GM23248 (cell line): ENCODE measurements at places on chromosomes 3 and 15. TPM values are rescaled to one million over a fixed set of nuclear protein-coding genes. Genes with fewer than 3 reads are reported as not detected.

- H3K36me3 ChIP-seq: no peaks in the 10 kb centered on the region
- H3K4me3 ChIP-seq: no peak overlapping the region
- no peaks in the 10 kb centered on the region for H3K4me1 ChIP-seq
- DNase-seq: no peak
- H3K27ac ChIP-seq: no peak overlapping the region
- peaks cover 46% of the 10 kb centered on the region for H3K27me3 ChIP-seq
These were observed 11.2 kb upstream of the TGM5 start for GRCh38 chr15:43277901-43278300.

- no peaks in the 10 kb centered on the region for H3K4me1 ChIP-seq
- 0 out of 2 replicates have a peak, but pooled peaks cover 9% of the 10 kb centered on the region for H3K36me3 ChIP-seq
- no peak overlapping the region for H3K27ac ChIP-seq
- no peak for DNase-seq
- no peak overlapping the region for H3K4me3 ChIP-seq
- no peaks in the 10 kb centered on the region for H3K27me3 ChIP-seq
These were observed 8.7 kb downstream of the SPCS1 start for GRCh38 chr3:52714335-52715302.

- DNase-seq: peak; percentile 64
- H3K27me3 ChIP-seq: no peaks in the 10 kb centered on the region
- H3K27ac ChIP-seq: no peak overlapping the region; the same call in 1 of the 2 replicates
- peaks cover 14% of the 10 kb centered on the region for H3K4me1 ChIP-seq
- no peaks in the 10 kb centered on the region for H3K36me3 ChIP-seq
These were observed 28.1 kb downstream of the RPSA start for GRCh38 chr3:39434574-39434973.

DNA sequence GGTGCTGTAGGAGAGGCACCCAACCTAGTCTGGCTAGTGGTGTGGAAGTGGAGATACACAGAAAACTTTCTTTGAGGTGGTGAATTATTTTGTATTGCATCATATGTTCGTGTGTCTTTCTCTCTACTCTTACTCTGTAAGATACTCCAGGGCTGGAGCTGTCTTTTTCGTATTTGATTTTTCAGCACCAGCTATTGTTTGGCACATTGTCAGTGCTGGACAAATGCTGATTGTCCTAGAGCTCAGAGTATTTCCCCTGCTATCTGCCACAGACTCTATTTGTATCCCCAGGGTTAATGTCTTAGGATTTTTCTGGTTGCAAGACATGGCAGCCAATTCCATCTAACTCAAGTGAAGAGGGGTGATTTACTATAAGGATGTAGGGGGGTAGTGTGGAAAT is 110.5 kb downstream of the SAMMSON start:
- H3K4me3 ChIP-seq: no peak overlapping the region
- no peaks in the 10 kb centered on the region for H3K27me3 ChIP-seq
- no peaks in the 10 kb centered on the region for H3K36me3 ChIP-seq
- H3K4me1 ChIP-seq: no peaks in the 10 kb centered on the region
- H3K27ac ChIP-seq: no peak overlapping the region

GRCh38 chr3:10160925-10161324 is 3.8 kb upstream of the IRAK2 start:
- H3K4me3 ChIP-seq: no peak overlapping the region
- H3K27me3 ChIP-seq: no peaks in the 10 kb centered on the region
- H3K4me1 ChIP-seq: peaks cover 8% of the 10 kb centered on the region
- no peaks in the 10 kb centered on the region for H3K36me3 ChIP-seq
- DNase-seq: no peak

GRCh38 chr15:100930306-100930848 is 11.2 kb downstream of the LRRK1 start:
- H3K27me3 ChIP-seq: no peaks in the 10 kb centered on the region
- H3K4me3 ChIP-seq: no peak overlapping the region
- H3K4me1 ChIP-seq: peaks cover 8% of the 10 kb centered on the region; the same call in 1 of the 2 replicates
- no peak overlapping the region for H3K27ac ChIP-seq
- DNase-seq: no peak

GRCh38 chr15:77228828-77229227 is 157.9 kb upstream of the TSPAN3 start:
- H3K4me1 ChIP-seq: peaks cover 11% of the 10 kb centered on the region
- H3K27ac ChIP-seq: no peak overlapping the region
- no peaks in the 10 kb centered on the region for H3K27me3 ChIP-seq
- H3K36me3 ChIP-seq: no peaks in the 10 kb centered on the region

- H3K27ac ChIP-seq: no peak overlapping the region
- no peak overlapping the region for H3K4me3 ChIP-seq
- DNase-seq: peak; percentile 19
- H3K4me1 ChIP-seq: no peaks in the 10 kb centered on the region
- H3K36me3 ChIP-seq: no peaks in the 10 kb centered on the region
These were observed 36.5 kb upstream of the KLHL6 start for GRCh38 chr3:183591881-183592521.

DNA sequence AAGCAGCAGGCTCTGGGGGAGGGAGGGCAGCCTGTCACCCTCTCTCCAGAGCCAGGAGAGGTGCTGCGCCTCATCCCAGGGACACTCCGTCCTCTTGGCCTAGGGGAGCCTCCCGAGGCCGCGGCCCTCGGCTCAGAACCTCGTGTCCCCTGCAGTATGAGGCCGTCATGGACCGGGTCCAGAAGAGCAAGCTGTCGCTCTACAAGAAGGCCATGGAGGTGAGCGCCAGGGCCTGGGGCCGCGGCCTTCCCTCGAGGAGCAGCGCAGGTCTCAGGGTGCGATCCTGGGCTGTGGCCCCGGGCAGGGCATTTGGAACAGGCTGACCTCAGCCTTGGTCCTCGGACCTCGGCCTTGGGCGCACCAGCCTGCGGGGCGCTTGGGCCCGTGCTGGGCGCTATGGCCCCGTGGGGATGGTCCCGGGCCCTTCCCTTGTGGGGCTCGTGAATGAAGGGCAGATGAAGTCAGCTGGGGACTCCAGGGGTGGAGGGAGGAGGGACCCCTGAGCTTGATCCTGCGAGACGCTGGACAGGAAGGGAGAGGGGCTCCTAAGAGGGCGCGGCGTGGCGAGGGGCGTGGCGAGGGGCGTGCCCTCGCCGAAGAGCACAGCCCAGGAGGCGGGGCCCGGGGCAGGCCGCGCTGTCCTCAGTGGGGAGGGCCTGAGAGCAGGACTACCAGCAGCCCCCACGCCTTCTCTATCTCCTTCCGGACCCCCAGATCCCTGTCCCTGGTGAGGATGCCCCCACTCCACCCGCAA is 32.9 kb downstream of the PSTPIP1 start:
- H3K27ac ChIP-seq: no peak overlapping the region
- no peaks in the 10 kb centered on the region for H3K36me3 ChIP-seq
- no peak for DNase-seq
- peaks cover under 1% of the 10 kb centered on the region; the same call in 1 of the 2 replicates for H3K4me1 ChIP-seq

GRCh38 chr15:101276501-101277037 is 716 bp downstream of the SELENOS start:
- H3K27ac ChIP-seq: peak overlapping the region; percentile 98
- no peaks in the 10 kb centered on the region for H3K27me3 ChIP-seq
- peaks cover 50% of the 10 kb centered on the region for H3K36me3 ChIP-seq

DNA sequence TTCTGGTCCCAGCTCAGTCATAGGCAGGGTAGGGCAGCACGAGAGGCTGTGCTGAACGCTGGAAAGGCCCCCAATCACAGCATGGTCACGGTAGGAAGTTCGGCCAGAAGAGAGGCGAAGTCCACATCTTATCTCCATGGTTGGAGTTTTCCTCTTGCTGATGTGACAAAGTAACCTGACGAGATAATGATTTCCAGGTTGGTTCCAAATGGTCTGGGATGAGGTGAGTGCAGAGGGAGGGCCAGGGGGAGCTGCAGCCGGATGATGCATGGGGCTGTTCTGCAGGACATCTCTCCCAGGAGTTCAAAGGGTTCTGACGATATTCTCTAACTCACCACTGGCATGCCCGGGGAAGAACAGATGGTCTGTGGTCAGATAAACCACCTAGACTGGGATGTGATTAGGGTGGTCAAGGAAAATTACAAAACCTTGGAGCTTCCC is 83.2 kb upstream of the WNT5A start:
- H3K36me3 ChIP-seq: no peaks in the 10 kb centered on the region
- no peak overlapping the region for H3K4me3 ChIP-seq
- 0 out of 2 replicates have a peak, but pooled peaks cover 8% of the 10 kb centered on the region for H3K27me3 ChIP-seq
- H3K27ac ChIP-seq: no peak overlapping the region
- H3K4me1 ChIP-seq: no peaks in the 10 kb centered on the region
- no peak for DNase-seq

DNA sequence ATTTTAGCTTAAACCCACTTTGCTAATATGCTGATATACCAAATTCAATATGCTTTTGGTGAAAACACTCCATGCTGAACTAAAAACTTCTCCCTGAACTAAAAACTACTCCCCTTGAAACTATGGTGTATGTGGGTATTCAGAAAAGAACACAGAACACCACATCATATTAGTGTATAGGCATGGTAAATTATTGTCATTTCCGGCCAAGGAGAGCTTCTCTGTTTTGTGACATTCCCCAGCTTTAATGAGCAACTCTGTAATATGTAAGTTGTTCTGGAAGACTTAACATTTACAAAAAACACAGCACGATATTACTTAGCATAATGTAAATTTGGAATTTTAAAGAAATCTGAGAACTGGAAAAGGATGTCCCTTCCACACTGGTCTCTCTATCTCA is 269.9 kb upstream of the WNT5A start:
- H3K27ac ChIP-seq: no peak overlapping the region
- peaks cover 58% of the 10 kb centered on the region for H3K27me3 ChIP-seq
- H3K36me3 ChIP-seq: no peaks in the 10 kb centered on the region
- H3K4me1 ChIP-seq: no peaks in the 10 kb centered on the region
- DNase-seq: no peak
- no peak overlapping the region for H3K4me3 ChIP-seq

DNA sequence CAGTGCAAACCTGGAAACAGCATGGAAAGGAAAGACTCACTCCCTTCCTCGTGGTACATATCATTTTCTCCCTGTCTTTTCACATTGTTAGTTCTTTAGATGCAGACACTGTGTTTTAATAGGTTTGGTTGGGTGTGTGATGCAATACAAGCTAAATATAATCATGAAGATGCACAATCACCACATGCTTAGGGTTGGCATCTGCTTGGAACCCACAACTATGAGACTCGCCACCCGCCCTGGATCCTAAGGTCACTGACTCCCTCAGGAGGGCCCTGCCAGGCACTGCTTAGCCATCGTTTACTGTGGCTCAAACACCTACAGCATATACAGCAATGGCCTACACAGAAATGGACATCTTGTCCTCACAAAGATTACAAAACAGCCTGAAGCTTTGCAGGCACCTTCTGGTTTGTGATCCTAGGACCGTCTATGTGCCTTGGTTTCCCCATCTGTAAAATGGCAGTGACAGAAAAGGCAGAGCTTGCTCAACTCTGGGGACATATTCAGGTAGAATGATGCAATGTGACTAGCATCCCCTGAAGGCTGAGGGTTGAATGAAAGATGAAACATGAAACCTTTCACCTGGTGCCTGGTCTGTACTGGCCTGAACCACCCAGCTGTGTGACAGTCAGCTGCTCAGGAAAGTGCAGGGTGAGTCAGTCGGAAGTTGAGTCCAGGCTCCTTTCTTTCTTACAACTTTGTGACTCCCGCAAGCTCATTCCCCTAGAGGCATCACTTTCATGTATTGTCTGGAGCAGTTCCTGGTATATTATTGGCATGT is 123.6 kb upstream of the PFN2 start:
- peaks cover 44% of the 10 kb centered on the region for H3K4me1 ChIP-seq
- H3K27me3 ChIP-seq: no peaks in the 10 kb centered on the region
- H3K36me3 ChIP-seq: no peaks in the 10 kb centered on the region
- DNase-seq: peak; percentile 55
- H3K4me3 ChIP-seq: no peak overlapping the region
- H3K27ac ChIP-seq: no peak overlapping the region

GRCh38 chr15:63836579-63836978 is 2.8 kb upstream of the HERC1 start:
- peaks cover 8% of the 10 kb centered on the region; the same call in 1 of the 2 replicates for H3K4me1 ChIP-seq
- peak; percentile 4 for DNase-seq
- H3K36me3 ChIP-seq: no peaks in the 10 kb centered on the region
- no peak overlapping the region for H3K4me3 ChIP-seq
- H3K27ac ChIP-seq: no peak overlapping the region
- H3K27me3 ChIP-seq: no peaks in the 10 kb centered on the region

GRCh38 chr3:146589899-146590508 is 15.1 kb downstream of the PLSCR5 start:
- H3K27ac ChIP-seq: no peak overlapping the region
- no peaks in the 10 kb centered on the region for H3K27me3 ChIP-seq
- DNase-seq: peak; percentile 73
- no peak overlapping the region for H3K4me3 ChIP-seq
- H3K4me1 ChIP-seq: peaks cover 7% of the 10 kb centered on the region

DNA sequence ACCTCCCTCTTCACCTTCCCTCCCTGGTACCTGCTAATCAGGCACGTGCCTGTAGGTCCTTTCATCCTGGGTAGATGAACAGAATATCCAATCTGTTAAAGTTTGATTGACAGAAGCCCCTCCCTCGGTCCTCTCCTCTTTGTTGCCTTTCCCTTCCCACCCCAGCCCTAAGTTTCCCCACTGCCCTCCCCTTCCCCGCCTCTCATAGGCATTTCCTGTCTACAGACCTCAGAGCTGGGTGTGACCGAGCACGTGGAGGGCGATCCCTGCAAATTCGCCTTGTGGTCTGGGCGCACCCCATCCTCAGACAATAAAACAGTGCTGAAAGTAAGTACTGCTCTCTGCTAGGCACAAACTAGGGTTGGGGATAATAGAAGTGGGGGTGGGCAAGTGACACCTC is 239.2 kb upstream of the UMPS start:
- DNase-seq: no peak
- H3K27me3 ChIP-seq: no peaks in the 10 kb centered on the region; the same call in 1 of the 2 replicates
- H3K27ac ChIP-seq: no peak overlapping the region
- no peak overlapping the region for H3K4me3 ChIP-seq
- no peaks in the 10 kb centered on the region for H3K36me3 ChIP-seq

- H3K4me1 ChIP-seq: no peaks in the 10 kb centered on the region
- no peak overlapping the region for H3K27ac ChIP-seq
- no peak overlapping the region for H3K4me3 ChIP-seq
- no peaks in the 10 kb centered on the region for H3K36me3 ChIP-seq
These were observed 39.8 kb downstream of the HCN4 start for GRCh38 chr15:73328981-73329380.

GOLGA8G gene
- not detected in 2 replicates for polyA plus RNA-seq

LCMT2 gene
- 7.4 and 8.4 TPM in 2 replicates for polyA plus RNA-seq

CIB1 gene
- polyA plus RNA-seq: 123 and 129 TPM in 2 replicates

ARHGEF26 gene
- 0.38 and 0.40 TPM in 2 replicates for polyA plus RNA-seq

GOLGA8S gene
- polyA plus RNA-seq: not detected in 2 replicates

KCNAB1 gene
- 1.1 and 1.3 TPM in 2 replicates for polyA plus RNA-seq

EPHB3 gene
- 1.6 and 1.7 TPM in 2 replicates for polyA plus RNA-seq

HTR3C gene
- not detected in 2 replicates for polyA plus RNA-seq

THPO gene
- polyA plus RNA-seq: not detected in 2 replicates
